ENCODE measurements at places on chromosomes 2 and 18.

DNA sequence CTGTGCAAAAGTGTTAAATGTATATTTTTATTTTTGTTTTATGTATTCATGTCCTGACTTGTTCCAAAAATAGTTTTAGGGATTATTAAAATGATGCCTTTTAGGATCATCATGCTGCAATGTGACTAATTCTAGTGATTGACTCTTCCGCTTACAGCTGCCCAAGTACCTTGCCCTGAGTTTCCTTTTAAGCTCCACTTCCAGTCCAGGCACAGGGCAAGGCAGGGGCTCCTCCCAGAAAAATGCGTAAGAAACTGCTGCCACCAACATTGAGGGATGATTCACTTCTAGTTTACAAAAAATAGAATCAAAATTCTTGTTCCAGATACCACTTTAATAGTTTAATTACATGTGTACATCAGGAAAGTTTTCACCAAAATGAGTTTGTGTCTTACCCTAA lies 116.4 kb downstream of the IRS1 start:
- DNase-seq: no peak

- no peak for DNase-seq
These were observed 61.7 kb downstream of the CDC42EP3 start for GRCh38 chr2:37609782-37610181.

GRCh38 chr2:152523091-152523490 lies 188.1 kb downstream of the FMNL2 start:
- no peak for DNase-seq

- no peak for DNase-seq
These were observed 88.6 kb downstream of the KCNH7 start for GRCh38 chr2:162749994-162750393.

DNA sequence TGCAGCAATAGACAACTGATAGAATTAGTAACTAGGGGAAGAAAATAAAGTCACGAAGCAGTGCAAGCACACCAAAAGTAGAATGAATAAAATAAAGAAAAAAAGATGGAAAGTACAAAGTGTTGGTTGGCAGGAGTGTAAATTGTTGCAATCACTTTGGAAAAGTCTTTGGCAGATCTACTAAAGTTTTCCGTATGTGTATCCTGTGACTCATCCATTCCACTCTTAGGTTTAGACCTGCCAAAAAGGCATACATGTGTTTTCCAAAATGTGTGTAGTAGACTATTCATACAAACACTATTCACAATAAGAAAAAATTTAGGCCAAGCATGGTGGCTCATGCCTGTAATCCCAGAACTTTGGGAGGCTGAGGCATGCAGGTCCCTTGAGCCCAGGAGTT lies 282.1 kb upstream of the FSIP2 start:
- no peak for DNase-seq

- DNase-seq: no peak
These were observed 111.6 kb upstream of the SATB2 start for GRCh38 chr2:199569336-199569735.

- no peak for DNase-seq
These were observed 44.0 kb downstream of the CSRNP3 start for GRCh38 chr2:165513479-165513878.

GRCh38 chr18:48816554-48816953 lies 134.2 kb downstream of the SMAD7 start:
- DNase-seq: no peak

- DNase-seq: no peak
These were observed 82.5 kb downstream of the ABCA12 start for GRCh38 chr2:215055891-215056290.

DNA sequence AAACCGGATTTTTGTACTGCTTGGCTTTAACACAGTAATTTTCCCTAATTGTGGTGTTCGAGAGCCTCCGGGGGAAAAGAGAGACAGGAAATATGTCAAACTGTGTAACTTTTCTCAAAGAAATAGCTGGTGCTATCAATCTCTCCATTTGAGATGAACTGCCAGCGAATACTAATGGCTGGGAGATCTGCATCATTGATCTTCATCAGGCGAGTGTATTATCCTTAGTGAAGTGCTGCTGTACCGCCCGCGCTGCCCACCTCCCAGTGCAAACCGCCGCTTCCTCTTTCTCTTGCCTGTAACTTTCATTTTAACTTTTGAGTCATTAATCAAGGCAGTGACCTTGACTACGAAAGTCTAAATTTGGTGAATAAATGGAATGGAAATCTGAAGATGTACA lies 246.1 kb upstream of the ST6GAL2 start:
- no peak for DNase-seq

DNA sequence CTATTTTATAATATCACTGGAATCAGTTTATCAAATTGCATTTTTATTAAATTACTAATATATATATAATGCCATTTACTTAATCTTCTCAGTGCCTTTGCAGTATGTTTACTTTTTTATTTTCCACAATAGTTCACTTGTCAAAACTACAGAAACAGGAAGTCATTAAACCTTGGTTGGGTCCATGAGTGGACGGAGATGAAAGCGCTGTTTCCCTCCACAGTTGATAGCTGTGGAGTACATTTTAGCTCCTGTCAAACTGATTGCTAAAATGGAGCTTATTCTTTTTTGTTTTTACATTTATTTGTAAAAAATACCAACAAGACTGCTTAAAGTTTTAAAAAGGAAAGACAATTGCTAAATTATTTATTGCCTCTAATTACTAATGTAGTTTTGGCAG lies 19.2 kb downstream of the MFF start:
- no peak for DNase-seq

DNA sequence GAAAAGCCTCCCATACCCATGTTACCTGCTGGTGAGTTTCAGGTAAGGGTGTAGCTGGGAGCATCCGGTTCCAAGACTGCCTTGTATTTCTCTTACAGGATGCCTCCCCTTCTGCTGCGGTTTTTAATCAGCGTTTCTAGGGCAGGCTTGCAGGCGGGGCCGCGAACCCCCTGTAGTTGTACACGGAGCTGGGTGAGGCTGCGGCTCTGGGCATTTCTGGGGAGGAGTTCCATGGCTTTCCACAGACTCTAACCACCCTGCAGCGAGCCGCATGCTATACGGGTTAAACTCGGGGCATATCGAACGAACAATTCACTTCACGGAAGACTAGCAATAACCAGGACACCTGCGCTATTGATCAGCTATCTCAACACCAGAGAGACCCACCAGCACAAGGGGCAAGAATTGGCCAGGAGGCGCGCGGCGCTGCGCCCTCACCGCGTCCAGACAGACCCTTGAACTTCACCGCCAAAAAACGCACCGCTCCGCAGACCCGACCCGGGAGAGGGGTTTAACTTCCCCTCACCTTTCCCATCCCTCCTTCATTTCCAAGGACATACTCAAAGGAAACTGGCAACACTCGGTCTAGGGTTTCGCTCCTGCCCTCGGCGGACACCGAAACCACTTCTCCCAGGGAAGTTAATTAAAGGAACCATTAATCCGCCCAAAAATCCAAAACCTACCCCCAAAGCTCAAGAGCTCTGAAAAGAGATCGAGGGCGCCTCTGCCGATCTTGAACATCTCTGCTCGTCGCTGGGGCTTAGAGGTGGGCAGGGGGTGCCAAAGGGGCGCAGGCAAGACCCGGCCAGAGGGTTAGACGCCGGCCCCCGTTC lies 909 bp downstream of the TGFA start:
- DNase-seq: no peak

DNA sequence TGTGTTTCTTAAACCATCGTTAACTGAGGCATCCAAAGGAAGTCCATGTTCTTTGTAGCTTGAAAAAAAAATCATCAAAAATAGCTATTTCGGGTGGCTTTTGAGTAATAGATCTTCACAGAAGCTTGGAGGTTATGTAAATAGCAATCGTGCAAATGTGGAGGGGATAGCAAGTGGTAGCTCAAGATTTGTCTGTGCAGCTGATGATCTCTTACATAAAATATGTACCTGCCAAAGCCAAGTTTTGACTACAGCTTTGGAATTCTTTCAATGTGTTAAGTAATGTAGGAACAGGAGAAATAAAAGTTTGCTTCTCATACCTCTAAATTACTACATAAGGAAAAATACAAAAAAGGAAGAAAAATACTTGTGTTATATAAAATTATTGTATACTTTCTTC lies 1432.0 kb downstream of the DPP10 start:
- DNase-seq: no peak

DNA sequence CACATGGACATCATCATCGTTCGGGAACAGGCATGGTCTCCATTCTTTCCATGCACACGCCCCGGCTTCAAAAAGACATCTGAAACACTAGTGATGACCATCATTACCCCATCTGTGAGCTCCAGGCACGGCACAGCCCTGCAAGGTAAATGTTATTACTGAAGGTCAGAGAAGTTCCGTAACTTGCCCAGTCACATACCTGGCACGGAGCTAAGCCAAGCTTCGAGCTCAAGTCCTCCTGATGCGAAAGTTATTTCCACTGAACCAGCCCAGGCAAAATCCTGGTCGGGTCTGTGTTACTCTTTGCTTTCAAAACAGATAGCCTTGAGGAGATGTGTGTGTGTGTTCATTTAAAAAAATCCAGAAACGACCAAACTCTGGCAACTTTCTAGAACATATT lies 22.8 kb downstream of the FHL2 start:
- no peak for DNase-seq

DNA sequence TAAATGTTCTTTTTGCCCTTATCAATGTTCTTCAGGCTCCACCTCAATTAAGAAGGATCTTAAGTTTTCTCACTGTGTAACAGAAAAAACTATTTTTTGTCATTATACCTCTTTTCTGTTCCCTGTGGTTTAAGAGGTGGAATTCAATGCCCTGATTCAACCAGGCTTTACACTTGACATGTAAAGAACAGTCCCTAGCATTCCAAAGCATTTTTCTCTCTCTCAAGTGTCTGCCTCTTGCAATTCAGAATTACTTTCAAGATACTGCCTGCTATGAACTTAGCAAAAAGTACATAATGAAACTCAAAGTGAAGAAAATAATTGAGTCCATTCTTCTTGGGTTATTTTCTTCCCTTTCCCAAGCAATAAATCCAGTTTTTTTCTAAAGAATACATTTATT lies 160.6 kb upstream of the NOL4 start:
- no peak for DNase-seq

DNA sequence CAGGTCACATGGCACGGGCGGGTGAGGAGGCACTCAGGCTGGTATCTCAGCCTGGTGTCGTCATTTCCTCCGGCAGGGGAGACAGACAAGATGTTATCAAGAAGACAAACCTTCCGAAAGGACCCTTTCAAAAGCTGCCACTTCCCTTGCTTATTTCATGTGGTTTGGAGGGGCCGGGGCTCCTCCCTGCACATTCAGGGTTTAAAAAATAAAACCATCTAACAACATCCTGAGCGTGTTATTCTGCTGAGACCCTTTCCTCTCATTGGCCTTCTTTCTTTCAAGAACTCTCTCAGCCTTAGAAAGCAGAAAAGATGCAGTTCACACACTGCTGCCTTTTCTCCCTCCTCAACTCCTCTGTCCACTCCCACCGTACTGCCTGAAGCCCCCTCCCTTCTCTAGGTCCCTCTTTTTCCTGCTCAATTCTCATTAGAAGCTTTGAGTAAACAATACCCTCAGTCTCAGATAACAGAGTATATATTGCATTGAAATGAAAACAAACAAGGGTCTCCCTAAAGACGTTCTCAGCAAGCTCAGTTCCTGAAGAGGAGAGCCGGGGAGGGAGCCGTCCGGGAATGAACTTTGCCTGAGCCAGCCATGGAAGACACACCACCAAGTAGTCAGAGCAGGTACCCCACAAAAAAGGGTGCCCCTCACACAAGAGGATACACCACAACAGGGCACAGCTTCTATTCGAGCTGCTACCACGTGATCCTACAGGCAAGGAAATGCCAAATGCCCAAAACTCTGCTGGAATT lies 9.7 kb downstream of the SMAD7 start:
- no peak for DNase-seq

- DNase-seq: no peak
These were observed 14.5 kb downstream of the SLC39A10 start for GRCh38 chr2:195671563-195671962.
